Ecto neural progenitor cell (in vitro differentiated cells): ENCODE measurements at places on chromosomes 5 and 9.
A peak's percentile ranks its signal among the peaks of the same experiment; 100 is the strongest.

GRCh38 chr5:123875561-123876275 is 363.7 kb downstream of the CSNK1G3 start:
- DNase-seq = peak; percentile 74

DNA sequence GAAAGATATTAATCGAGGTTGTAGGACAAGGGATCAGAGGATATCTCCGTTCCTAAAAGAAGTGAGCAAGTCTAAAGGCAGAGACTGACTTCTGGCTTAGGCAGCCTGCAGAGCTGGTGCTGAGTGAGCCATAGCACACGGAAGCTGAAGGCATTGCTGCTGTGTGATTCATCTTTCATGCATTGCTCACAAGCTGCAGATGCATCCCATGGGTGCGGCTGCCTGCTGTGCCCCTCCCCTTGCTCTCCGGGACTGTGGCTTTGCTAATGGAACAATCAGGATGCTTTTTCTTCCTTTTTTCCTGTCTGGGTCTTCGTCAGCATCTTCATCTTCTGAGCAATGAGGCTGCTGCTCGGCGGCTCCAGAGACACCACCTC is 341.4 kb downstream of the DIRAS2 start:
- DNase-seq = no peak

- DNase-seq = no peak
Observed at GRCh38 chr9:20865347-20865746, 166.1 kb downstream of the HACD4 start.

GRCh38 chr5:158898185-158899177 is 201.2 kb downstream of the EBF1 start:
- no peak for DNase-seq

DNA sequence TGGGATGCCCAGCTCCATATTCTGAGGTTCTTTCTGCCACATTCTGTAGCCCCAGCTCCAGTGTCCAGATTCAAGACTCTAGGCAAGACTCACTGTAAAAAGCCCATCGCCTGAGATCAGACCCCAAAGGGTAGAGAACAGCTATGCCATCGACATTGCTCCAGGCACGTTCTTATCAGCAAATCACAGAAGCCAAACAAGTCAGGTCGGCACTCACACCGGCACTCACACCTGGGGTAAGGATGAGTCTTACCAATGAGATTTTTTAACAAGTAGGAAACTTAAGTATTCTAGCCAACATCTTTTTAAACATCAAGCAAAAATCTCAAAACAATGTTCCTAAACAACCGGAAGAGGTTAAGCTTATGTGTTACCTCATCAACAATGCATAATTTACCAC is 2.4 kb downstream of the CDKN2AIPNL start:
- DNase-seq = no peak

DNA sequence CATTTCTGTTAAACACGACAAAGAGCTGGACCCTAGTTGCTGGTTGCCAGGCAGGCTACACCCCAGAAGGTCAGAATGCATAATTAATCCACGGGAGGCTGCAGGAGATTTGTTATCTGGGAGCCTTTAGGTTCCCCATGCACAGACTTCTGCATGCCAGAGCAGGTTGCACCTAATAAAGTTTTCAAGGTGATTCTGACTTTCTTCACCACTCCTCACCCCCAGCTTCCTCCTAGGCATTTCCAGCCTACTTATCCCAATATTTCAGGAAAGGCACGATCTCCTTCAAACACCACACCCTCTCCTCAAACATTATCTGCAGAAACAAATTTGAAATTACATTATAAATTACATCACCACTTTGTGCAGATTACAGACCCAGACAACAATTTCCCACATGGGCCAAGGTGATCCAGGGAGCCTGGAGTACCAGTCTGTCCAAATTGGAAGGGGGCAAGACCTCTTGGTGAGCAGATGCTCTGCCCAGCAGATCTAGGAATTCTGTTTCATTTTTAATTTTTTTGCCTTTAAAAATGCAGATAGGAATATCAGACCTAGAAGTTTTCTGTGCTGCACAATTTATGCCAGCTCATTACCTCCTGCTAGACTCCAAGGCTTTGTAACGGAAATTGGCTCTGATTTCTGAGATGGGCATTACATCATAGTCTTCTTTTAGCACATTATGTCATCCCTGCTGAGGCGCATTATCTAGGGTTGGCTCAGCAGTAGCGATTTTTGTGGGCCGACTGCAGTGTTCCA is 363.4 kb upstream of the SLC30A5 start:
- no peak for DNase-seq

DNA sequence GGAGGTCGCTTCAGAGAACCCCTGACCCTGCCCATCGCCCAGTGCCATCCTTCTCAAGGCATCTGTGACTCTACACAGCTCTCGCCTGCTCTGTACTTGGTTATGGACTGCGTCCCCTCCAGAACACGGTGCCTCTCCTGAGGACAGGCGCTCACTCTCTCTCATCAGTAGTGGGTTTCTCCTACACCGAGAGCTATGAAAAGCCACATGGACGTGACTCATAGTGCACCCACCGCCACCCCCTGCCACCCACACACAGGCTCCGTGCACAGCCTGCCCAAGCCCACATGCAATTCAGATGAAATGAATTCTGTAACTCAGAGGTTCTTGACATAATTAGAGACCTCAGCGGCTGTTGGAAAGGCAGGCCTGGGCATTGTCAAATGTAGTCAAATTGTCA is 13.9 kb downstream of the GTF3C5 start:
- no peak for DNase-seq

- no peak for DNase-seq
Observed at GRCh38 chr5:52778781-52779180, 8.9 kb upstream of the ITGA1 start.

GRCh38 chr9:100401042-100401441 is 25.9 kb upstream of the MSANTD3 start:
- DNase-seq = no peak

GRCh38 chr5:76517334-76517733 is 105.9 kb downstream of the F2RL2 start:
- no peak for DNase-seq
